ENCODE measurements at places on chromosomes 11 and 22.
A peak's percentile ranks its signal among the peaks of the same experiment; 100 is the strongest.

- DNase-seq = peak; percentile 68
Measured at GRCh38 chr22:43159484-43160178, 8.3 kb downstream of the TSPO start.

DNA sequence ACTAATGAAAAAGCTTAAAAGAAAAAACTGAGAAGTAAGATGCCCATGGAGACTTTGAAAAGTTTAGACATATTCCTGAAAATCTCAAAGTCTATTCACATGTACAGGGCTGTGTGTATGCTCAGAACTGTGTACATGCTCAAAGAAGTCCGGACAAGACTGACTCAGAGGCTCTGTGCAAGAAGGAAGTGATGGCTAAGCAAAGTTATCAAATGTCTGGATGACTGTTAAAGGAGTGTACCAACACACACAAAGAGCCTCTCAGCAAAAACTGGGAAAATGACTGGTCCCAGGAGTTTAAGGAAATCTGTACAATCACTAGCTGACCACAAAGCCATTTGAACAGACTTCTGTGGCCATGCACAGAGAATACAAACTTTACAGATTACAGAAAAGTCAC, 33.1 kb upstream of the ARHGAP32 start:
- DNase-seq = no peak

DNA sequence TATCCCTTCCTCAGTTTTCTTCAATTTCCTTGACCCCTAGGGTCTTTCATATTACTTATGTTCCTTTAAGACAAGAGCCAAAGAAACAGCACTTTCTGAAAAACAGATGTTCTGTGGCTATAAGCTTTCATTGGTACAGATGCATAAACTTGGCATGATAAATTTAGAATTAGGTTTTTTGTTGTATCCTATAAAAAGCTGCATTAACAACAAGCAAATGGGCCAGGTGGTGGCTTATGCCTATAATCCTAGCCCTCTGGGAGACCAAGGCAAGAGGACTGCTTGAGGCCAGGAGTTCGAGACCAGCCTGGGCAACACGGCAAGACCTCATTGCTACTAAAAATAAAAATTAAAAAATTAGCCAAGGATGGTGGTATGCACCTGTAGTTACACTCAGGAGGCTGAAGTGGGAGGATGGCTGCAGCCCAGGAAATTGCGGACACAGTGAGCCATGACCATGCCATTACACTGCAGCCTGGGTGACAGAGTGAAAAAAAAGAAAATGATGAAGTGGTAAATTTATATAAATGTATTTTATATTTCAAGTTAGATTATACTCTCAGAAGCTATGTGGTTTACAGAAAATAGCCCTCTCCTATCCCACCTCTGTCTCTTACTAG, 18.3 kb downstream of the KMT5B start:
- no peak for DNase-seq

DNA sequence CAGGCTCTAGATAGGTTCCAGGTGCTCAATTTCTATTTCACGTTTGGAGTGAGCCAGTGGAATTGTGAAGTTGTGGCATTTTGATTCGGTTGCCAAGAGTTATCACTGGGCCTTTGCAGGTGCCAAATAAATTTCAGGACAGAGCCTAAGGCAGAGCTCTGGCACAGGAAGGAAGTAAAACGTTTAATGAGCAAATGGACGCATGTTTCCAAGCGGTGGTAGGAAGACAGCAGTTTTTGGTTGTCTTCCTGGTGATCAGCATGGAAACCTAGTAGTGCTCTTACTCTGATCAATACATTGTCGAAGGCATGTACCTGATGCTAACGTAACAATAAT, 452 bp downstream of the BIRC3 start:
- DNase-seq = no peak

DNA sequence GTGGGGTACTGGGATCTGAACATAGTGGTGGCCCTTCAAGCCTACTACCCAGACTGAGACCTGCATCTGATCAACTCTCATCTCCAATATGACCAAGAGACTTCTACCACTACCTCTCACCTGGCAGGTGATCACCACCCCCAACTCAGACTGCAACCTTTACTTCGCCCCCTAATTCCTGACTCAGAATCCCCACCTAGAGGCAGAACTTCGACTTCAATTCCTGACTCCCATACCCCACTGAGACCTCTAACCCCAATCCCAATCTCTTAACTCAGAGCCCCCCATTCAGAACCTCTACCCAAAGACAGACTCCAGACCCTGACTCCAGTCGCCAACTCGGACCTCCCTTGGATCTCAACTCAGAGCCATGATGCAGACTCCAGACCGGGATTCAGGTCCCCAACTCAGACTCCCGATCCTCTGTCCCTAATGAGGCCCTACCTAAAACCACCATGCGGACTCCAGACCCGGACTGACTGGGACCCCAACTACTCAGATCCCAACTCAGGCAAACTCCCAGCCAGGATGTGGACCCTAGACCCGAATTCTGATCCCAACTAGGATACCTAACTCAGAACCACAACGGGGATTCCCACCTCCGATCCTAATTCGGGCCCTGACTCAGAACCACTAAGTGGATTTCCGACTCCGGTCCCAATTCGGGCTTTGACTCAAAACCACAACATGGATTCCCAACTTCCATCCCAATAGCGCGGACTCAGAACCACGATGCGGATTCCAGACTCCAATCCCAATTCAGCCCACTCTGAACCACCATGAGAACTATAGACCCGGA, 1.2 kb downstream of the KCNQ1OT1 start:
- DNase-seq = no peak

GRCh38 chr11:73597336-73597955, 466 bp downstream of the FAM168A start:
- peak; percentile 44 for DNase-seq

- no peak for DNase-seq
Measured at GRCh38 chr11:76251226-76251575, 44.9 kb upstream of the WNT11 start.

- DNase-seq = no peak
Measured at GRCh38 chr11:111938687-111939160, 1.6 kb downstream of the DIXDC1 start.

DNA sequence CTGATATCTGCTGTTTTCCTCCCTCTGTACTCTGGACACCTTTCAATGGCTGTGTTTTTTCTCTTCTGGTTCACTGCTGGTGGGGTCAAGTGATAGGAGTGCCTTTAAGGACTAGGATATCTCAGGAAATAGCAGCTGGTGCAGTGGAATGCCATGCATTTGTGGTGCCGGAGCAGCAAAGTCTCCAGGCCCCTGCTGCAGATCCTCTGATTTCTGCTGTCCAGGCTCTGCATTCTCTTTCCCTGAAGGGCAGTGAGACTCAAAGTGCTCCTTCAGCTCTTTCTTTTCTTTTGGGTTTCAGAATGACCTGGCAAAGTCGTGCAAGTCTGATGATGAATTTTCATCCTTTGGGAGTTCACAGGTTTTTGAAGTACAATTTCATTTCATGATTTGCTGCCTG, 774.3 kb downstream of the FAM181B start:
- no peak for DNase-seq

DNA sequence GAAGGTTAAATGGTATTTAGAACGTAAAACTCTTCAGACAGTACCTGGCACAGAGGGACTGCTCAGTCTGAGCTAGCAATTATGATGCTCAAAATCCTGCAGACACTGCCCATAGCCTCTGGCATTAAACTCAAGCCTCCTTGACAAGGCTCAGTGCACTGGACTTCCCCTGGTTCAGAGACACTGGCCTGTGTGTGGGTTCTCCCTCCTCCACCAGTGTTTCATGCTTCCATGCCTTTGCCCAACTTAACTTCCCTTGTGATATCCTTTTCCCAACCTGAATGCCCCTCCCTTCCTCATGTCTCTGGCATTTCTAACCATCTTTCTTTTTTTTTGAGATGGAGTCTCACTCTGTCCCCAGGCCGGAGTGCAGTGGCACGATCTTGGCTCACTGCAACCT, 9.1 kb downstream of the LTBP3 start:
- DNase-seq = no peak

GRCh38 chr11:29534836-29535235, 482.0 kb downstream of the KCNA4 start:
- DNase-seq = no peak
